NCI-H1417 (cell line): ENCODE measurements at places on chromosomes 3 and 15.
A peak's percentile ranks its signal among the peaks of the same experiment; 100 is the strongest.

- no peak for DNase-seq
Observed at GRCh38 chr15:40500568-40501330, 30.0 kb downstream of the CHST14 start.

GRCh38 chr15:48679952-48680351 is 34.4 kb upstream of the FBN1 start:
- no peak for DNase-seq

DNA sequence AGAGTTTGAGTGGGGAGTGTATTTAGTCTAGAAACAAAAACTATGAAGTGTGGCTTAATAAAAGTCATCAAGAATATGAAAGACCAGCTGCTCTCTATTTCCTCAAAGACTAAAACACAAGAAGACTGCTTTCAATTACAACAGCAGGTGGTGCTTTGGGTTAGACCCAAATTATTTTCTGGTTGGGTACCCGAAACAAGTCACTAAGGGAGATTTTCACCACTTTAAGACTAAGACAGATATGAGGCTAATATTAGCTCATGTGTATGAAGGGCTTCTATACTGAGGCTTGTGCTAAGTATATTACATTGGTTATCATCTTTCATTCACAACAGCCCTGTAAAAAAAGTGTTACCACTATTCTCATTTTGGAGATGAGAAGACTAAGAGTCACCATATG is 43.1 kb downstream of the COL8A1 start:
- no peak for DNase-seq

GRCh38 chr15:74319596-74320351 is 47.7 kb downstream of the CYP11A1 start:
- DNase-seq = peak; percentile 85
